NCI-H2081 treated with DMSO at 0.1 percent for 48 hours (cell line): ENCODE measurements at places on chromosomes 1 and 21.

GRCh38 chr1:24795236-24795635 lies 50.0 kb downstream of the CLIC4 start:
- no peak for DNase-seq

GRCh38 chr1:6497215-6497866 lies 5.9 kb upstream of the PLEKHG5 start:
- DNase-seq, result no peak

DNA sequence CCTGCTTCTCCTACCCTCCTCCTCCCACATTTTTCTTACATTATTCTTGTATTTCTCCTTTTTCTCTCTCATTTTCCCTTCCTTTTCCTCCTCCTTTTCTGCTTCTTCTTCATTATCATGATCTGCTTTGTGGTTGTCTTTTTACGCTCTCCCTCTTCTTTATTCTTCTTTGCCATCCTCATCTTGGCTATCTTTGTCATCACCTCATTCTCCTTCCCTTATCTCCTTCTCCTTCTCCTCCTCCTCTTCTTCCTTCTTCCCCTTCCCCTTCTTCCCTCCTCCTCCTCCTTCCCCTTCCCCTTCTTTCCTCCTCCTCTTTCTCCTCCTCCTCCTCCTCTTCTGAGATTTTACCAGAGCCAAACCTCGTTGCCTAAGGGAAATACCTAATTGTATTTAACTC lies 30.5 kb downstream of the RNF187 start:
- no peak for DNase-seq

DNA sequence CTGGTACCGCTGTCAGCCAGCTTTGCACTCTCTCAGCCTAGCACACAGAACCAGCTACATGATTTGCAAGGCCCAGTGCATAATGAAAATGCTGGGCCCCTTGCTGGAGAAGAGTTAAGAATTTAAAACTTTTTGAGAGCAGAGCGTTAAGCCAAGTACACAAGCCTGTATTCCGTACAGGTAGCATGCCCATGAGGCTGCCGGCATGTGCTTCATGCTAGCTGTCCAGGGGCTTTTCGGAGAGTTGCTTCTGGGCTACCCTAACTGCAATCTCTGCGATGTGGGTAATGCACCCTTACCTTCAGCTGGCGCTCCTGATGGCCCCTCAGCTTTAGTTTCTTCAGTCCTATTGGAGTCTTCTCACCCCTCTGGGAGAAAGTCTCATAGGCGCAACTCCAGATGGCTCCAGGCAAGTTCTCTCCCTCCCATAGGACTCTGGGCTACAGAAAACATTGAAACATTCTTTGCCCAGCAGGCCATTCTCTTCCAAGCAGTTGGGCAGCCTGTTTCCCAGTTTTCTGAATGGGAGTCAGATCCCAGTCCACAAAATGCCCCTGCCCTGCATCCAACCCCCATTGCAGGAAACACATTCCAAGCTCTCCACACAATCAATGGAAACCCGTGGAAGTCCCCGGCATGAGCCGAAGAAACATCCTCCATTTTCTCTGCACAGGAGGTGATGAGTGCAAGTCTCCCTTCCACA lies 5.7 kb upstream of the AKT3 start:
- no peak for DNase-seq

DNA sequence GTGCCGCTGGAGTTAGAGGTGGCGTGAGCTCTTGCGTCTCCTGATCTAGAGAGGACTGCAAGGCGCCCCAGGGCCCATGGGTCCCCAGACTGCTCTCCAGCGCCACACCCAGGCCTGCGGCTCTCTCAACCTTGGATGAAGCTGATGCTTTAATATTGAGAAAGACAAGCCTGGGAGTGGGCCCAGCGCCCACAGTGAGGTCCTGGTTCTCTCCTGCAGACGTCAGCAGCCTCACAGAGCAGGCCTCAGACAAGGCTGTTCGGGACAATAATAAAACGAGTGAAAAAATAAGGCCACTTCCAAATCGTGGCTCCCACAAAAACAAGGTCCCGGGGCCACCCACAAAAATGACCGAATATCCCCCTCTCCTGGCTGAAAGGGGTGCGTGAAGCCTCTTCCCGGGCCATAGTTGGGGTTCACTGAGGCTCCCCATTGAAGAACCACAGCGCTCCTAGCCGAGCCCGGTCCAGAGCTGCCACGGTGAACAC lies 6.0 kb upstream of the DNMT3L start:
- no peak for DNase-seq

- no peak for DNase-seq
These were observed 22.0 kb downstream of the FOXO6 start for GRCh38 chr1:41383094-41383852.

- DNase-seq, result no peak
These were observed 11.5 kb downstream of the TRAPPC3 start for GRCh38 chr1:36137776-36138175.

DNA sequence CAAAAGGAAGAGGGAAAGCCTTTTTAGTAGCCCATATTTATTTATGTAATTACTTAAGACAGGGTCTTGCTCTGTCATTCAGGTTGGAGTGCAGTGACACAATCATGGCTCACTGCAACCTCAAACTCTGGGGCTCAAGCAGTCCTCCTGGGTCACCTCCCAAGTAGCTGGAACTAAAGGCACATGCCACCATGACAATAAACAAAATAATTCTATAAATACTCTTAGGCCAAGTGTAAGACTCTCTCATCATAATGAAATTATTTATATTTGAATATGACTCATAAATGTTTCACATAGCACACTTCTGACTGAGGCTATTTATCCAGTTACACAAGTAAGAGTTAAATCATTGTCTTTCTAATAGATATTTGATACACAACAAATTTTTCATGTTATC lies 314.7 kb downstream of the AMY1C start:
- no peak for DNase-seq

- DNase-seq, result no peak
These were observed 55.5 kb downstream of the SCCPDH start for GRCh38 chr1:246779561-246780175.

GRCh38 chr1:26353976-26354820 lies at the start of gene CRYBG2:
Gene CRYBG2, minus strand, starts transcription at chr1:26354130. Its CDS starts 7,473 bp downstream, at chr1:26346657.
- no peak for DNase-seq

- DNase-seq, result no peak
These were observed 5.0 kb upstream of the NADK start for GRCh38 chr1:1783320-1783719.

- no peak for DNase-seq
These were observed at the start of gene DPT for GRCh38 chr1:168728473-168729404. Gene DPT, minus strand, starts transcription at chr1:168729206. Its CDS starts 32 bp downstream, at chr1:168729174.

- no peak for DNase-seq
These were observed 34.1 kb upstream of the BTG2 start for GRCh38 chr1:203271018-203271743.

DNA sequence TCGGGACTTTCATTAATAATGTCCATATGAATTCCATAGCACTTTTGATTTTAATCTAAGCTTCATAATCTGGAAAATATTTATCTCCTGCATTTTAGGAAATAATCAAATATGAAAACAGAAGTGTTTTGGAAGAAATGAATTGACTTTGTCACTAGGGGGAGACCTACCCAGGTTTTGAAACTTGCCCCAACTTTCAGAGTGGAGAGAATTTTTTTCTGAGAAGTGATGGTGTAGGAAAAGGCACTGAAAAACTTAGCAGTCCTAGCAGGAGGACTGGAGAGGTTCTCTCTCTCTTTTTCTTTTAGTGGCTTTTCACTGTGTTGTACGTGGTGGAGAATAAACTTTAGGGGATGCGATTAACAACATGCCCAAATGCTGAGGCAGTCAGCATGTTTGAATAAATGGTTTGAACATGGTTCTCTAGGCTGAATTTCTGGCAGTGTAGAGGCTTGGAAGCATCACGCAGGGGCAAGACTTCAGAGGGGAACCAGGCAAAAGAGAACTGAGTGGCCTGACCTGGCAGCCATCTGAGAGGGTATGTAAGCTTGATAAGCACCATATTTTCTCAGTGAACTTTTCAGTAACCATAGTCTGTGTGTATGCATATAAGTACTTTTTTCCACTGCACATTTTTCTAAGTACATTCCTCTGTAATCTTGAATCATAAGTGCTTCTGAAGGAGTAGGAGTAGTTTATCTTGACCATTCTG lies 68.3 kb upstream of the NEK7 start:
- DNase-seq, result no peak

DNA sequence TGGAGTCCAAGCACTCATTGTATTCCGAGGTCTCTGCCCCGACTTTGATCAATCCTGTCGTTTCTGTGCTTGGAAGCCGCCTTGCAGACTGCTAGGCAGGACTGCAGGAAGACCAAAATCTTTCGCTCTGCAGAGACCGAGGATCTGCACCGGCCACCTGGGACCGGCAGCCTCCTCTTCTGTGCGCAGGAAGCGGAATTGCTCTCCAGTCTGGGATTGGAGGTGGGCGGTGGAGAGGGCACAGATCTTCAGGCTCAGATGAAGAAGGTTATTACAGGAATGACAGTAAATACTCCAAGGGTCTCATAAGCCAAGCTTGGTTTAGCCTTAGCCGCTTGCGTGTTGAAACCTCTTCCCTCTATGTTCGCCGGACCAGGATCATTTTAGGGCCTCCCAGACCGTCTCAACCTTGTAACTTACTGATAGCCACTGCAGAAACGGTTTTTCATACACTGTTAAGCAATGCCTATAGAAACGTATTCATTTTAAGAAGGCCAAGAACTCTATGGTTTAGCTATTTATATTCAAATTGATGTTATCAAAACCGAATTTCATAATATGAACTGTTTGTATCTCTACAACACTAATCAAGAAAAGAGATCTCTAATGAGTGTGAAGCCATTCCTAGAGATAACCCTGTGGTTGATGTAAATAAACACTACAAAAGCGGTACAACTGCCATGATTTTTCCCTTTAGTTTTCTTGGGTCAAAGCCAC lies 1.1 kb downstream of the MIA3 start:
- no peak for DNase-seq

DNA sequence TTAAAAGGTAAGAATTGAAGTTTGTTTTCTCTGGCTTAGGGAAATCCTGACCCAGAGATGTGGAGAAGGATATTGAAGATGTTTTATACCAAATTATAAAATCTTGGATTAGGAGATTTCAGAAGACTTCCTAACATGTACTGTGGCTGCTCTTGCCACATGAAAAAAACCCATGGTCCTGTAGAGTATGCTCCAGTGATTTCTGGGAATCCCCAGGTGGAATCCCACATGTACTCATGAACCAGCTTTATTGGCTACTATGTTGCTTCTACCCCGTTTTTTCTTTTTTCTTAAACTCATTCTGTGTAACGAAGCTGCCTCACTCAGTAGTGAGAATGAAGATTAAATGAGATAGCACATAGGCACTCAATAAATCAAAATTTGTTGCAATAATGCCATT lies 132.7 kb upstream of the SGIP1 start:
- no peak for DNase-seq
